ENCODE measurements at places on chromosomes 3 and 15.
A peak's percentile ranks its signal among the peaks of the same experiment; 100 is the strongest.

DNA sequence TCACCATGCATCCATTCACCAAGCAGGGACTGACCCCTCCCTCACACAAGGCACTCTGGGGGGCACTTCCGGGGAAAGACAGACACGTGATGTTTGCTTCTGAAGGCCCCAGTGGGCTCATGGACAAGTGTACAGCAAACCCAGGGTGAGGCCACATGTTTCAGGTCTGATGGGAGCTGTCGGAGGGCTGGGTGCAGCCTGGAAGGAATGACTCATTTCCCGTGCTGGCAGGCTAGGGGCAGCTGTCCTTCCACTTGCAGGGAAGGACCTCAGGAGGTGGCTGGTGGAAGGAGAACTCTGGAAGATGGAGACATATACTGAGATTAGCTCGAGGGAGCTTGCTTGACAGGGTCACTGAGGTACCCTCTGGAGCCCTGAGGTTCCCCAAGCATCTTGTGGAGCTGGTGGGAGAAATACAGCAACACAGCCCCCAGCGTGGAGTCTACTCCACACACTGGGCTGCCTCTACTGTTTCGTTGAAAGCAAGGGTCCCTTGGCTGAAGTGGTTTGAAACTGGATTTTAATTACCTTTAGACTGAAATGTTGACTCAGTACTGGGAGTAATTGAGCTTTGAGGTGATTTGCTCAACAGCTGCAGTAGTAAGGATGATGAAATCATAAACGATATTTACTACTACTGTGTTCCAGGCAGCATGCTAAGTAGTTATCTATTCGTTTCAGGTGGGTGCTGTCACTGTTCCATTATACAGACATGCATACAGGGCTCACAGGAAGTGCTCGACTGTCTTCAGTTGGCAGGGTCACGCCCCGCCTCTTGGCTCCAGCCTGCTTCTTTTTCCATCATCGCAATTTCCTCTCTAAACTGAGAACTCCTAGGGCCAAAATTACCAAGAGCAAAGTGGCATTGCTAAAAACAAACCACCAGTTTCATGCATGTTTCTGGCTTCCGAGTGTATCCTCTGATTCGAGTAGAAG is 230.4 kb downstream of the ADAMTS17 start:
- no peak for DNase-seq

- DNase-seq: no peak
These were observed 27.5 kb downstream of the CRYGS start for GRCh38 chr3:186516646-186517045.

- no peak for DNase-seq
These were observed 208.2 kb downstream of the ZNF385D start for GRCh38 chr3:21542656-21543379.

GRCh38 chr3:32603064-32603463 is 32.4 kb upstream of the DYNC1LI1 start:
- DNase-seq: no peak

DNA sequence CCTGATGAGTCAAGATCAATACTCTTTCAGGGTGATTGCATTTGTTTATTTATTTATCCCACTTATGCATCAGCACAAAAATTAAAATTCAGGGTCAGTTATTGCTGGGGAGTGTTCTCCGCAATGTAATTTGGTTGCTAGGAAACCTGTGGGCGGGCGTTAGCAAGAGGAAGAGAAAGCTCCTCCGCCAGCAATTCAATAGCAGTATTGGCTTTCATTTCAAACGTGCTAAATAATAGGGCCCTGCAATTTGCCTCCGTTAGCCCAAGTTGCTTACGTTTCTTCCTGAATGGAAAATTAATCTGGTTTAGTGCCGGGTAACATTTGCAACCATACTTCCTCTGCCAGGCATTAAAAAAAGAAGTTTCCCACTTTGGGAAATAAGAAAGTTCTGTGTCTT is 35.5 kb upstream of the PLCL2 start:
- peak; percentile 42 for DNase-seq

- peak; percentile 31 for DNase-seq
These were observed 1.9 kb upstream of the LOXL1 start for GRCh38 chr15:73924171-73924921.

DNA sequence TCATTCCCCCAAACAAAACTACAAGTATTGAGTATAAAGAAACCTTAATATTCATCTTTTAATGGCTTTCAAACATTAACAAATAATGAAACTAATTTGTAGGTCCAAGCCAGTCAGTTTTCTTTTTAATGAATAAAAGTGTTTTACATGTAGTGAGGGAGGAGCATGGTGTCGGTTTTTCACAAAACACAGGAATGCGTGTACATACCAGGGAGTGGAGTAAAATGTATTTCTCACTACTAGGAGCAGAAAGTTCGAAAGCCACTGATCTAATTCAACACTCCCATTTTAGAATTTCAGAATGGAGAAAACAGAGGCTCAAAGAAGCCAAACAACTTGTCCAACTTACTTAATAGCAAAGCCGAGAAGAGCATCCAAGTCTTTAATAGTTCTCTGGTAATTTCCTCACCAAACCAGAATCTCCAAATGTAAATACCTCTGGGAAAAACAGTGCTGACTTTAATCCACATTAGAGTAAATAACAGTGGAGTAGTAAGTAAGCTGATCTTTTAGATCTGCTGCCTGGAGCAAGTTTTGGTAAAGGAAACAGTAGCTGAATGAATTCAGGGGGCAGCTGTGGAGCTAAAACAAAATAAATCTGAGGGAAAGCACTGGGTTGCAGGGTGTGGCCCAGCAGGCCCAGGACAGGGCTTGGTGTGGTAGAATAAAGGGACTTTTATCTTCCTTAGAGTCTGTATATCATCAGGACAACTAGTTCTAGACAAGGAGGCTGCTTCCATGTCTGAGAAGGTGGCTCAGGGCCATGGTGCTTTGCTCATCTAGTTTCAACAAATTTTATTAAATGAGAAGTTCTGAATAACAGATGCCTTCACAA is 7.9 kb downstream of the ANP32A start:
- no peak for DNase-seq

GRCh38 chr15:39583596-39584265 is 2.9 kb downstream of the THBS1 start:
- peak; percentile 32 for DNase-seq

GRCh38 chr15:69391046-69391757 is 22.9 kb upstream of the KIF23 start:
- no peak for DNase-seq

Data from nephron progenitor cell (in vitro differentiated cells).